Activated B cell treated with CpG ODN at 0.5 μM for 24 hours (primary cell): ENCODE measurements at places on chromosomes 3 and 15.

DNA sequence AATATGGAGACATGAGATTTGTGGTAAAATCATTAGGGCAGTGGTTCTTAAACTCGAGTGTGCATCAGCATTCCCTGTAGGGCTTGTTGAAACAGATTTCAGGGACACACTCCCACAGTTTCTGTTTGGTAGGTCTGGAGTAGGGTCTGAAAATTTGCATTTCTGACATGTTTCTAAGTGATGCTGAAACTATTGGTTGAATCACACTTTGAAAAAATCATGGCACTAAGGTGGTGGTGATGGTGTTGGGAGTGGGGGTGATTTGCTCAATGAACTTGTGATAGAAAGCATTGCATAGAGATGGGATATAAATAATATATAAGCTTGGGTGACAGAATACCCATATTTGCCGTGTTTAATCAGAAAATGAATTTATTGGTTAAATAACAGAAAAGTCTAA, 11.3 kb downstream of the MITF start:
- DNase-seq = no peak

GRCh38 chr3:172596394-172596706, 73.1 kb upstream of the TNFSF10 start:
- DNase-seq = no peak

- no peak for DNase-seq
Measured at GRCh38 chr3:127588806-127589577, 1.5 kb downstream of the TPRA1 start.

- DNase-seq = peak; percentile 1
Measured at GRCh38 chr15:77025941-77026411, 31.1 kb downstream of the PSTPIP1 start.

- DNase-seq = no peak
Measured at GRCh38 chr3:172249039-172249438, 199.2 kb downstream of the GHSR start.

DNA sequence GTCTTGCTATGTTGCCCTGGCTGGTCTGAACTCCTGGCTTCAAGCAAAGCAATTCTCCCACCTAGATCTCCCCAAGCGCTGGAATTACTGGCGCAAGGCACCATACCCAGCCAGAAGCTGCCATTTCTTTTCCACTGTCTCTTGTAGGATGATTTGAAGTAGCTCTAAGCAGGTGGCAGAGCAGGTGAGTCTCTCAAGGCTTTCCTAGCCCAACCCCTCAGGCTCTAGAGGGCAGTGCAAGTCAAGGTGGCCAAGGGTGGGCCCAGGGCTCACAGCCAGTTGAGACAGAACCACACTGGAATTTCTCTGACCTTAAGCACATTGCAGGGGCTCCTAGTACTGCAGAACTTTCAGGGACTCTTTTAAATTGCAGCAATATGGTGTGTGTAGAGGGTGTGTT, 15.6 kb upstream of the DAG1 start:
- no peak for DNase-seq

DNA sequence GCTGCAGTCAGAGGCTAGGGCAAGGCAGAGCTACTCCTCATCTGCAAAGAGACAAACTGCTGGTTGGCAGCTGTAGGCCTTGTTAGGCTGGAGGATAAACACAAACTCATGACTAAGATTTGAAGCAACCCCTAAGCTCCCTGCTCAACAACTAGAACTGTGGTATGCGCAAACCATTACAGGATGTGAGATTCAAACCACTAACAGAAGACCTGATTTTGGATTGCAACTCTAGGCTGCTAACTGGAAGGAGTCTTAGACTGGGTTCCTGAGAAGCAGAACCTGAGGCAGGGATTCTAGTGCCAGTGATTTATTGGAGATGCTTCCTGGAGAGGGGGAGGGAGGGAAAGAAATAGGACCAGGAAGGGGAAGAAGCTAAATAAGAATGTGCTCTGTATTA, 22.5 kb downstream of the CCR4 start:
- DNase-seq = no peak

DNA sequence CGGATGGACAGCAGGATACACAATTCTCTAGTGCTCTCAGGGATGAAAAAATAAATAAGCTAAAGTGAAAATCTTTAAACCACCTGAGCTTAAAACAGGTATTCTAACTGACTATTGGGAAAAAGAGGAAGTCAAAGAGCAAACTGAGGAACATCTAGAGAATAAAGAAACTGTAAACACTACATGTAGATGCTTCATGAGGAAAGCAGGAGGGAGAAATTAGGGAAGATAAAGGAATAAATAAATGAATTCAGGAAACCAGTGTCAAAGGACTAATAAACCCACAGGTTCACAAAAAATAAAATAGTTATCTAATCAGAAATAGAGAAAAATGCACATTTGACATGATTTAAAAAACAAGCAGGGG, 525 bp upstream of the MCCC1 start:
- DNase-seq = no peak

DNA sequence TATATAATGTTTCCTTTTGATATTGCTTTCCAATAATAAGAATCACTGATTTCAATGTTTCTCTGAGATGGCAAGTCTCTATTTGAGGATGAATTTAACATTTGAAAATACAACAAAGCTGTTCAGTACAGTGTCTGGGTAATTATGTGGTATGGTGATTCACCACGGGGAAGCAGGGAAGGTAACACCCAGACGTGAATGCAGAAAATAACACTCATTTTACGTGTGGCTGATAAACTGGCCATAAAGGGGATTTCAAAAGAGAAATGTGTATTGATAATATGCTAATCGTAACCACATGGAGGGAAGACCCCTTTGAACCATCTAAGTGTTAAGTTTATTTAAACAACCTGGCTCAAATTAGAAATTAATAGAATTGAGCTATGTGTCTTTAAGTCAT, 344.6 kb downstream of the GRM7 start:
- no peak for DNase-seq

GRCh38 chr15:92505611-92506010, 111.9 kb downstream of the ST8SIA2 start:
- no peak for DNase-seq

DNA sequence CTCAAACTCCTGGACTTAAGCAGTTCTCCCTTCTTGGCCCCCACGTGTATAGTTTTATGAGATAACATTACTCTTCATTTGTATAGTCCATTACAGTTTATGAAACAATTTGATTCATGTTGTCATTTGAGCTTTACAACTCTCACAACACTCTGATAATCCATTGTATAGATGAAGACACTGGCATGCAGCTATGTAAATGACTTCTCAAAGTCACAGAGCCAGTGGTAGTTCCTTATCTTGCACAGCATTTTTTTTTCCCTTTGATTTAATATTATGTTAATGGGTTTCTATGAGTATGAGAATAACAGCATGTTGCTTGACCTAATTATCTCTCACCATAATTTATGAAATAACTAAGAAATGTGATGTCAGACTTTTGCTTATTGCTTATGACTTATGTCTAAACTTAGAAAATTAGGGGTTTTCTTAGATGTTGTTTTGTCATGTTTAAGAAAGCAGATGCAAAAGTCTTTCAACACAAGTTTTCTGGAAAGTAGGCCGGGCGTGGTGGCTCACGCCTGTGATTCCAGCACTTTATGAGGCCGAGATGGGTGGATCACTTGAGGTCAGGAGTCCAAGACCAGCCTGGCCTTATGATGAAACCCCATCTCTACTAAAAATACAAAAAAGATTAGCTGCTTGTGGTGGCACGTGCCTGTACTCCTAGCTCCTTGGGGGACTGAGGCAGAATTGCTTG, 13.3 kb downstream of the VPS8 start:
- no peak for DNase-seq

DNA sequence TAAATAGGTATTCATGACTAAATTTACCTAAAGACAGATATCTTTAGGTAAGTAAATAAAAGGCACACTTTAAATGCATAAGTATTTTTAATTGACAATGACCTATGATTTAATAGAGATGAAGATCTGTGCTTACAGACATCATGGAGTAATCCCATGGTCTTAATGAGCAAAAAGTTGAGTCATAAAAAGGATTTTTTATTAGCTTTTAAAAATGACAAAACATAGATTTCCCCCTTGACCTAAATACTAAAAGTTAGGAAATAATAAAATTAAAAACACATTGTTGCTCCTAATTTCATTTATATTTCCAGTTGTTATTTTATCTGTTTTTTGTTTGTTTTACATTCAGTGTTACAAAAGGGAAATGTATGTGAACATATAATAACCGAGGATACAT, 1005.7 kb downstream of the ROBO1 start:
- DNase-seq = no peak

- DNase-seq = no peak
Measured at GRCh38 chr15:41183581-41183980, 47.0 kb downstream of the EXD1 start.

DNA sequence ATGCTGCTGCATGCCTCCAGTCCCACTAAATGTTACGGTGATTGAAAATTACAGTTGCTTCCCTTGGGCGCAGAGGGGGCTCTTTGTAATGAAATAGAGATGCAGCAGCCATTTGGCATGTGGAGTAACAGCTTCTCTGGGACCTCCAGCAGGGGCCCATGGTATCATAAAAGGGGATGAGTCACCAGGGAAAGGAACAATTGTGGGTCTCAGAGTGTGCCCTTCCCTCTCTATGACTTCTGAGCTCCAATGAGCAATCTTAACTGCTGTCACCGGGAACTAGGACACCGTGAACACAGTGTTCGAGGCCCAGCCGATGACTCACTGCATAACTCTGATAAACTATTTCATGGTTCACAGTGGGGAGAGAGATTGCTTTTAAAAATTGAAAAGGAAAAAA, 164.8 kb upstream of the NUDT16 start:
- no peak for DNase-seq

GRCh38 chr3:174325834-174326700, 533.1 kb upstream of the NAALADL2 start:
- no peak for DNase-seq

DNA sequence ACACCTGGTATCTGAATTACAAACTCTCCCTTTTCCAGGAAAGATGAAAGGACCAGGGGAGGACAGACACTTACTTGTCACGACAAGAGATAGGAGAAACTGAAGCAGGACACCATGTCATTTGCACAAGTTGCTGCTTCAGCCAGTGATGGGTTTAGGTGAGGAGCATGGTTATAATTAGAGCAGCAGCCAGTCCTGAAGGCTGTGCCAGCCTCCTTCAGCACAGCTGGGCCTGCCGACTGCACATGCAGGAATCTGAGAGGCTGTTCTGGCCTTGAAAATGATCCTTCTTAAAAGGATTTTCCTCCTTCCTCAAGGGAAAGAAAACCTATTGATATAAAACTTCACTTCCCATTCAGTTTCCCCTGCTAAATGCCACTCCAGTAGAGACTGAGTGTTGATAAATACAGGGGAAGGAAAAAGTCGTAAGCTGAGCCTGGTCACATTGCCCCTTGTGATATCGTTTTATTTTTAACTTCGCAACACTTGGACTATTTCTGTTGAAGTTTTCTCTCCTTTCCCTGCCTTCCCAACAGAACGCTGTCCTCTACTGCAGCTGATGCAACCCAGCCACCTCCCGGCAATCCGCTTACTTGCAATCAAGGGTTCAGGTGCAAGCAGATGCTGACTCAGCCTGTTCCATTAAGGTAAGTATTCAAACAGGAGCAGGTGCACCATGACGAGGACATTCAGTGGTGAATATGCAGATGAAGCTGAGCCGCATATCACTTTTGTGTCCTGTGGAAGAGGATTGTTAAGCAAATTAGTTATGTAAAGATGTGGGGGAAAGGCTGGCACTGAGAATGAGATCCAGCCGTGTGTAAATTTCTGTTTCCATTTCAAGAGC, at the start of gene FBXO40:
FBXO40 (plus strand) TSS at position 524 of the 847 bp plus-strand sequence. CDS start 27,197 bp downstream, outside the sequence.
- no peak for DNase-seq

GRCh38 chr3:185630182-185630622, 44.1 kb downstream of the SENP2 start:
- DNase-seq = no peak

- no peak for DNase-seq
Measured at GRCh38 chr3:25218362-25218761, 209.7 kb upstream of the RARB start.

DNA sequence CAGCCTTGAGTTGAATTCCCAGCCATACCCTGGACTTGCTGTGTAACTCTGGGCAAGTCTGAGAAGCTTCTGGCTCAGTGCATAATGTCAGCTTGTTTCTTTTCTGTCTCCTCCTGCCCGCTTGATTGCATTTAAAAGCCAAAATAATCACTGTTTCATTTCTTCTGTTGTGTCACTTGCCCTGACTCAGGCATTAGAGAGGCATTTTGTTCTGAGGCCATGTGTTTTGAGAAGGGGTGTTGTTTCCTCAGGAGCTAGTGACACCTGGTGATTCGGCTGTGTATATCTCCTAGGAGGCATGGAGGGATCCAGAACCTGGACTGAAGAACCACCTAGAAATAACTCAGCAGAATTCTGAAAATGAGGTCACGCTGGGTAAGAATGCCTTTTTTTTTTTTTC, 16.0 kb downstream of the WDR73 start:
- no peak for DNase-seq

- DNase-seq = no peak
Measured at GRCh38 chr3:12445523-12446240, 38.6 kb upstream of the TSEN2 start.

- no peak for DNase-seq
Measured at GRCh38 chr15:48096813-48097212, 24.0 kb upstream of the SLC24A5 start.

DNA sequence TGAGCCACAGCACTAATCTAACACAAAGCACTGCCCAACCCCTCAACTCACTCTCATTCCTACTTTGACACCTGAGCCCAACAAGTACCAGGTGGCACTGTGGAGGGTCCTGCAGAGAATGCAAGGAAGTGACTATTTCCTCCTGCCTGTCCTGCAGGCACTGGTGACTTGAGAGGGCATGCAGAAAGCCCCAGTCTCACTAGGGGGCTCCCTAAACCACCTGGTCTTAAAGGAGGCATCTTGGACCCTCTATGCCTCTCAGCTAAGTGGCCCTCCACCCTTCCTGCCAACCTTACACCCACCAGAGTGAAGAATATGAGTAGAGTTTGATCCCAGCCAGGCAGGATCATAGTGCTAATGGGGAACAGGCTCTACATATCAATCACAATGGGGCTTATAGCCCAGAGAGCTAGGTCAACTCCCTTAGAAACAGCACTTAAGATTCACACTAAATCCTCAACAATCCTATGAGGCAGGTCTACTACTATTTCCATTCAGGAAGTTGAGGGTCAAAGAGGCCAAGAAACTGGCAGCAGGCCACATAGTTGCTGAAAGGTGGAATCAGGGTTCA, 15.2 kb downstream of the TRAIP start:
- no peak for DNase-seq

GRCh38 chr3:195249858-195250464, 21.0 kb downstream of the XXYLT1 start:
- DNase-seq = no peak

DNA sequence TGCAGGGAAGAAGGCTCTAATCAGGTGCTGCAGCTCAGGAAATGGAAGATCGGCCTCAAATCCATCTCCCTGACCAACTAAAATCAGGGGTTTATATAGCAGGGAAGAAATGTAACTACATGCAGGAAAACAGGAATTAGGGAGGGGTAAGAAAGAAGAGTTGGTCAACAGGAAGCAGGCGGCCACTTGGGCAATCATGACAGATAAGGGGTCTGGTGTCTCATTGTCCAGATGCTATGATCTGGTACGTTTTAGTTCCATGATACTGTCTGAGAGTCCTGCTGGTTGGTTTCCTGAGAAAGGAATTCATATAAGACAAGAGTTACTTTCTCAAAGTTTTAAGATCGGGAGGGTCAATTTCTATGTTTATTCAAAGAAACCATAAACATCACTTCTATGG, 24.2 kb downstream of the KATNBL1 start:
- no peak for DNase-seq
